Fibroblast of upper back skin (primary cell): ENCODE measurements at places on chromosomes 4 and X.

DNA sequence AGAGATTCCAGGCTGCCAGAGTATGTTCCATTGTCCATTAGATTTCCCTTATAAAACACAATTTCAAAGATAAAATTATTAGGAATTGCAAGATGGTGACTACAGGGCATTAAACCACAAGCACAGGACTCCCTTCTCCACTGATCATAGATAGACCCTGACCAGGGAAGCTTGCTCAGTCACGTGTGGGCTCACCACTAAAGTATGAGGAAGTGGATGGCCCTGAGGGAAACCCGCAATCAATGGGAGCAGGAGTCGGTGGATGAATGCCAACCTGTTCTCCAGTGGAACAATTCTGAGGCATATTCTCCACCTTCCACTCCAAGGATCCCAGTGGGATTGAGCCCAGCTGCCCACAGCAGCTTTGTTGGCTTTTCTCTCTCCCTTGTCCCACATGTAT lies 515.7 kb downstream of the BCOR start:
- peak; percentile 49 for DNase-seq

GRCh38 chr4:135365065-135365464 lies 1163.5 kb upstream of the PABPC4L start:
- DNase-seq = peak; percentile 65

DNA sequence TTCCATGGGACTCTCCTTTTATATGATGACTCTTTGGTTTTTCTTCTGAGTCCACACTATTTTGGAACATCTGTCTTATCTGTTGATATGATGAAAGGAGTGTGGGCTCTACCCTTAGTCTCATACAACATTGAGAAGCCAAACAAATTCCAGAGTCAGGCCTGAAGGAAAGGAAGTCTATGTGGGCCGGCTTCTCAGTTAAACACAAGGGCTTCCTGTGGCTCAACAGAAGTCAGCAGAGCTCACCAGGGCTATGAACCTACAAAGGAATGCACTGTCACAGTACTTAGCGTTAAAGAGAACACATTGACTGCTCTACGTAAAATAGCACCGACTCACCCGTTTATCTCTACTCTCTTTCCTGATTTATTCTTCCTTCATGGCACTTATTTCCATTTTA lies 641.0 kb upstream of the FRG1 start:
- no peak for DNase-seq

GRCh38 chrX:39169976-39170375 lies 368.7 kb downstream of the MID1IP1 start:
- no peak for DNase-seq
